ENCODE measurements at places on chromosomes 4 and X.
A peak's percentile ranks its signal among the peaks of the same experiment; 100 is the strongest.

GRCh38 chr4:94504545-94504944 lies 52.8 kb downstream of the PDLIM5 start:
- DNase-seq: no peak

- peak; percentile 7 for DNase-seq
Observed at GRCh38 chr4:88033309-88033708, 25.9 kb downstream of the PKD2 start.

- DNase-seq: no peak
Observed at GRCh38 chr4:140800666-140801065, 44.5 kb upstream of the TBC1D9 start.

- DNase-seq: no peak
Observed at GRCh38 chrX:155745792-155746191, 133.0 kb upstream of the TMLHE start.

DNA sequence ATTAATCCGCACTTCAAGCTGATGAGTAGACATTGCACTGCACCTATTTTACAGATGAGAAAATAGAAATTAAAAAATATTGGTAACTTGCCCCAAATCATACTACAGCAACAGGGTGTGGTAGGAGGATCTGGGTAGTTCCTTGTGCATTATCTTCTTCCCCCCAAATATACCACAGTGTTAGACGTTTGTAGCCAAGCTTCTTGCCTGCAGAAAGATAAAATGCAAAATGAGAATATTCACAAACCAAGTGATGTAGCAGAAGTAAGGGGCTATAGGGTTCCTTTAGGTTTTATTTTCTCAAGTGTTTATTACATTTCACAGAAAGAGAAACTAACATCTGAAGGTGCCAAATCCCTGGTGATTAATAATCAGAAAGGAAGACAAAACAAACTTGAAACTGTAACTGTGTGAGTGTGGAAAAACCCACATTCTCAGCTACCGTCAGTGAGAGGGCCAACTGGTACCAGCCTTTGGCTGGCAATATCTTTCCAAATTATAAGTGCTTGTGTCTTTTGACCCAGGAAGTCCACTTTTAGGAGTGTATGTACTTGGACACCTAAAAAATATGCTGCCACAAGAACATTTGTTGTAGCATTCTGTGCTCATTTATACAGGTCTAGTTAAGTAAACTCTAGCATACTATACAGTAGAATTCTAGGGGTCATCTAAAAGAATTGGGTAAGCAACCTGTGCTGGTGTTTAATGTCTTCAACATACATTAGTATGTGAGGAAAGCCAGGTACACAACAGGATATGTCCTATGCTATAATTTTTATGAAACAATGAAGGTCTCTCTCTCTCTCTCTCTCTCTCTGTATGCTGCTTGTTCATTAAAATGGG lies 6.7 kb upstream of the CD38 start:
- peak; percentile 21 for DNase-seq

- DNase-seq: no peak
Observed at GRCh38 chr4:25076625-25077398, 46.1 kb upstream of the LGI2 start.

- DNase-seq: no peak
Observed at GRCh38 chrX:9681422-9681821, 84.2 kb downstream of the GPR143 start.
